ENCODE measurements at places on chromosomes 16 and 17.

DNA sequence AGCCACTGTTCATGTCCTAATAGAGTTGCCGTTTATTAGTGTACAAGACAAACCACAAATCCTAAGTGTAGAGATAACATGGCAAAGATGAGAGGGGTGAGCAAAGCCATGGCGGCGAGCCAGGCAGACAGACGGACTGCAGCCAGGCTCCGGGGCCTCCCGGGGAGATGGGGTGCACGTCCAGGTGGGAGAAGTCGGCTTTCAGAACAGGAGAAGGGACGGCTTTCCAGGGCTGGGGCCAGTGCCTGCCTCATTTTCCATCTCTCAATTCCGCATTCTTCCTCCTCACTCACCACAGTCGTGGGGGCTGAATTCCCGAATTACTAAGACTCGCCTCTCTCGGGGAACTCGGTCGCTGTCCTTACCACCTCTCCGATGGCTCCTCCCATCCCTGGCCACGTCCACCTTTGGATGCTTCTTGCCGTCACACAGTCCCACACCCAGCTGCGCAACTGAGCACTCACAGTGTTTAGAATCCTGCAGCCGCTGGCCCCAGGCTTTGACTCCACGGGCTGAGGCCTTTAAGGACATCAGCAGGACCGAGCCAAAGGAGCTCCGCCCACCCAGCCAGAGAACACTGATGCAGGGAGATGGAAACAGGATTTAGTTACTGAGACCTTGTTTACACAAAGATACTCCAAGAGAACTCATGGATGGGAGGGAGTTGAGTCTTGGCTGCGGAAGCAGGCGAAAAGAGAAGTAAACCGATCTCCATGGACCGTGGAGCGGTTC, 59.7 kb downstream of the RNF112 start:
- no peak for DNase-seq

GRCh38 chr16:16101585-16101984, 121.7 kb downstream of the ABCC6 start:
- DNase-seq: no peak

DNA sequence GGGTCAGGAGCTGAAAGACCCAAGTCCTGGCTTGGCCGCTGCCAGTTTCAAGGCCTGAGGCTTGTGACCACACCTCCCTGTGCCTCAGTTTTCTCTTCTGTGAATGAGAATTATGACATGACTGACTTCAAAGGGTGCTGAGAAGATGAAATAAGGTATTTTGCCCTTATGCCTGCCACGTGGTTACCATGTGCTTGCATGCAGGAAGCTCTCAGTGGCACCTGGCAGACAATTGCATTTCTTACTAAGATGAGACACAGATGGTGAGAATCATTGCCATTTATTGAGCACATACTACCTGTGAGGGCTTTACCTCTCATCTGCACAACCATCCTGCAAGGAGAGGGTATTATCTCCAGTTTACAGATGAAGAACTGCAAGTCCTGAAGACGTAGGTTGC, 69.8 kb downstream of the MRM1 start:
- no peak for DNase-seq

- no peak for DNase-seq
Observed at GRCh38 chr17:50918933-50919296, 52.8 kb upstream of the TOB1 start.

GRCh38 chr17:6066183-6066948, 3.8 kb upstream of the WSCD1 start:
- DNase-seq: no peak

GRCh38 chr16:51408357-51408756, 257.3 kb upstream of the SALL1 start:
- DNase-seq: no peak

DNA sequence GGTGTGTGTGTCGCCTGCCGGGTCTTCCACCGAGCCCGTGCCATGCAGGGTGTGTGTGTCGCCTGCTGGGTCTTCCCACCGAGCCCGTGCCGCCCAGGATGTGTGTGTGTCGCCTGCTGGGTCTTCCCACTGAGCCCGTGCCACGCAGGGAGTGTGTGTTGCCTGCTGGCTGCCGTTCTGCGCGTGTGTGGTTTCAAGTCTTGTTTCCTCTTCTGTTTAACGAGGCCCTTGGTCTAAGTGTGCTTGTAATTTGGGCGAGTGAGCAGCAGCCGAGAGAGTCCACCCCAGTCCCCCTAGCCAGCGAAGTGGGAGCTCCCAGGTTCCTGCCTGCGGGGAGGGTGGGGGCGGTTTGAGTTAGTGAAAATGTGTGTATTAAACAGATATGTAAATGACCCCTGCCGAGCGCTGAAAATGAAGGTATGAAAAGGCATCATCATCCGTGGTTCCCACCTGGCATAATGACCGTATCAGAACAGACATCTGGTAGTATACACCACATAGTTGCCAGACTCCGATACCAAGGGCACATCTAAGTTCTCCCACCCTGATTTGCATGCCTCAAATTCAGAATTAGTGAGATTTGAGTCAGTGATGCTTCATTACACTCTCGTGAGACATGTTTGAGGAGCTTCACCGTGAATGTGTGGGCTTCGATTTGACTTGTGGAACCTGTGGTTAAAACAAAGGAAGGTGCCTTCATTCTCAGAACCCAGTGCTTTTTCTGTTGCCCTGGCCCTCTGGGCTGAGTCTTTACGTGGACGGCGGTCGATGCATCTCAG, 114.5 kb upstream of the CHMP6 start:
- peak; percentile 42 for DNase-seq

- DNase-seq: no peak
Observed at GRCh38 chr17:73302189-73302588, 9.6 kb downstream of the CDC42EP4 start.

DNA sequence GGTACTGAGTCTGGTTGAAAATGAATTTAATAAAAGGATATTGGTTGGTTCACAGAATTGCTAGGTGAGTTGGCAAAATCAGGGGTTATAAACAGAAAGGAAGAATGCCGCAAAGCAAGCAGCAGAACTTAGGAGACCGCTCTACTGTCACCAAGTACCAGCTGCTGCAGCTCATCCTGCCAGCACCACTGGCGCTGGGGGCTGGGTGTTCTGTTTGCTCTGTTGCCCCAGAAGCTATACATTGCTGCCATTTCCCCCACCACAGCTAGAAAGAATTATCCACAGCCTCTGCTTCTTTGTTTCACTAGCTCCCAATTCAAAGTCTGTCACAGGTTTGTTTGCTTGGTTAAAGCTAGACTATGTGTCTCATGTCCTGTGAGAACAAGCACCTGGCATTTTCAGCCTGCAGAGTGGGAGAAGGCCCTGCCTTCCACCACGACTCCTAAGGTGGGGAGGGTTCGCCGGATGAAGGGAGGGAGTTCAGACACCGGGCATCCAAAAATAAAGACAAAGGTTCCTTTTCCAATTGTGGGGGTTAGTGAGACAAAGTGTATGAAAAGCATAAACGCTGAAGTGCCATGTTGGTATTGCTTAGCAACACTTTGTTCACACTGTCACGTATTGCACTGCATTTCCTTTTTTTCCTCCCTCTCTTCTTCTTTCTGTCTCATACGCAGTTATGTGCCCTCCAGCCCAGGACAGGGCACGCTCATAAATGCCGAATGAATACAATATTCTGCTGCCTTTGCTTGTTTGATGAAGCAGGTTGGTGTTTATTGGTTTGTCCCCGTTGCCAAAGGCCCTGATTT, 9.6 kb upstream of the CPD start:
- DNase-seq: no peak

GRCh38 chr16:24125214-24125613, 130.9 kb upstream of the CACNG3 start:
- DNase-seq: no peak

DNA sequence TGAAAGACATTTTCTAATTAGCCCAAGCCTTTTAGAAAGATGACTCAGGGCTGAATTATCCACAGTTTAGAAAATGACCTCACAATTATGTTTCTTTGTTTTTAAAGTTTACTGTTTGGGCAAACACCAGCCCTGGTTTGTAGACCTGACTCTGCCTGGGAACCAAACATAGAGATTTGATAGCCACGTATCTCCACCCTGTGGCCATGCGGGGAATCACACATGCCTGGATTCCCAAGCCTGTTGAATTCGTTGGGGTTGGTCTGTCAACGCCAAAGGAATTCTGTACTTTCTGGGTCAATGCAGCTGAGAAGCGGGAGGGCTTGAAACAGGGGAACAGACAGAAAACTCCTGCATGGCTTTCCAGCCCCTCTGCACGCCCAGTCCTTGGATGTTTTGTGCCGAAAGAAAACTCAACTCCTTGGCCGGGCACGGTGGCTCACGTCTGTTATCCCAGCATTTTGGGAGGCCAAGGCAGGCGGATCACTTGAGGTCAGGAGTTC, 26.9 kb downstream of the CD300A start:
- no peak for DNase-seq

GRCh38 chr16:15452246-15452855, 18.0 kb downstream of the BMERB1 start:
- DNase-seq: no peak

- DNase-seq: no peak
Observed at GRCh38 chr16:70769761-70770160, 31.2 kb downstream of the VAC14 start.

GRCh38 chr16:87619360-87620200, 17.3 kb downstream of the JPH3 start:
- no peak for DNase-seq

GRCh38 chr17:64651889-64652288, 10.2 kb downstream of the SMURF2 start:
- no peak for DNase-seq

- no peak for DNase-seq
Observed at GRCh38 chr16:21645261-21645721, 7.1 kb downstream of the IGSF6 start.

DNA sequence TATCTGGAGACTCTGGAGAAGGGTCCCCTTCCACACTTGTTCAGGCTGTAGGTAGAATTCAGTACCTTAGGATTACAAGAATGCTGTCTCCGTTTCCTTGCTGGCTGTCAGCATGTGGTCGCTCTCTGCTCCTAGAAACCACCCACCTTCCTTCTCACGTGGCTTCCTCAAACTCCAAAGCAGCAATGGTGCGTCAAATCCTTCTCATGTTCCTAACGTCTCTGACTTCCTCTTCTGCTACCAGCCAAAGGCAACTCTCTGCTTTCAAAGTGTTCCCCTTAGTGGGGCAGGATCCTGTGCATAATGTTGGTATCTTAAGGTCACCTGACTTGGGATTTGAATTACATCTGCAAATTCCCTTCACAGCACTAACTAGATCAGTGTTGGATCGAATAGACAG, 30.9 kb upstream of the DYNLRB2 start:
- no peak for DNase-seq

DNA sequence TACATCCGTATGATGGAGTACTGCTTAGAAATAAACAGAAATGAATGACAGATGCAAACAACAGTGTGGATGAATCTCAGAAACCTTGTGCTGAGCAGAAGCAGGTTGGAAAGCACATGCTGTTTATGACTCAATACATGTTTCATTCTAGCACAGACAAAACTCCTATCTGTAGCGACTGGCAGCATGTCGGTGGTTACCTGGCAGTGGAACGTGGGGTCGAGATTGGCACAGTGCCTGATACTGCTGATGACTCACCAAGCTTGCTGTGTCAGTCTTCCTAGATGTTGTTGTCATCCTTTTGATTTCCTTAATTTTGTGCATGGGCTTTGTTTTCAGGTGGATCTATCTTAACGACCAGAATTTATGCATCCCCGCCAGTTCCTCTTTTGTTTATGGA, 62.1 kb downstream of the GAN start:
- peak; percentile 8 for DNase-seq

DNA sequence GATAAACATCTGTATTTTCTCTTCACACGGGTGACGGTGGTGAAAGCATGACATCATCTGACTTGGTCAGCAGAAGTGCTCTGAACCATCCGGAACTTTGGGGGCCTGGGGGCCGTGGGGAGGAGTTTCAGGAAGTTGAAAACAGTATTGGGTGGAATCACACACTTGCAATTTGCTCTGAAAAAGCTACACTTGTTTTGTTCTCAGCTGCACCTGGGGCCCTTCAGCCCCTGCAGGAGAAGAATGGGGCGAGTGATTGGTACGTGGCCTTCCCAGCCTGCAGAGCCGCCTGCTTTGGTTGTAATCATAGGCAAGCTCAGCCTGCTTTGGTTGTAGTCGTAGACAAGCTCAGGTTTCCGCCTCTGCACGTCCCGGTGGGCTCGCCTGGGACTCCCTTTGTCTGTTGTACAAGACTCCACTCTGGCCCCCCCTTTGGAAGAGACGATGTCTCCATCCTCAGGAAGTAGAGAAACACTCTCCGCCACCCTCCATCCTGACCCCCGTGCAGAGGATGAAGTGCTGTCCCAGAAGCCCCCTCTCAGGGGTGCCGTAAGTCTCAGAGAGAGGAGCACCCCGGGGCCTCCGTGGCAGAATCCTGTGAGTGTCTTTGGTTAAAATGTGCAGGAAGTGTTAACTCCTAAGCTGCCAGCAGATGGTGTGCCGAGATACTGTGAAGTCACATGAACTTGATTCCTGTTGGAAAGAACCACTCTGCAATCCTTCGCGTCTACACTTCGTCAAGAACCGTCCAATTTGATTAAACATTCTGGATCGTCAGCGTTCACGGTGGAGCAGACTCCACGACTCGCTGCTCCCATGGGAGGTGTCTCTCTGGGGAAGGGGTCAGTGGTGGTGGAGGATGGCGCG, 5.4 kb downstream of the BANP start:
- DNase-seq: peak; percentile 39

- no peak for DNase-seq
Observed at GRCh38 chr16:74200921-74201320, 95.7 kb upstream of the PSMD7 start.

DNA sequence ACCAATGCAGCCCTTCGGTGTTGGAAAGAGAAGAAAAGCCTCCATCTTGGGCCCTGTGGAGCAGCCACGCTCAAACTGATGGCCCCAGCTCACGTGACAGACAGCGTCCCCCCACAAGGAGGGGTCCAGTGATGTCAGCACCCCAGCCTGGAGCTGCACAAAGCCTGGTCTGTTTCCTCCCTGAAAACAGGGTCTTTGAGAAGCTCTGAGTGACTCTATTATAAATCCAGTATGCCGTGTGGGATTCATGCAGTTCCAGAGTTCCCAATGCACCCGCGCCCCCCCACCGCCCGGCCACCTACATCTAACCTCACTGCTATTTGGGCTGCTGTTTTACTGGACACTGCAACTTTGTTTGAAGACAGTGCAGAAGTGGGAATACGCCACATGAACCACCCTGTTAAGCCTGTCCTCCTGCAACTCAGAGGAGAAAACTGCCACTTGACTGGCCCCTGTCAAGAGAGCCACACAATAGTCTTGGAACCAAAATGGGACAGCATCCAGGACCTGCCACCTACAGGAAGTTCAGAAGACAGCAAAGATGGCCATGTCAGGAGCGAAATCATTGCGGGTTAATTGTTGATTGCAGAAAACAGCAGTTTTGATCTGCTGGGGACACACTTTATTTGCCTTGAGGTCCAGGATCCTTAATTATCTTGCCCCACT, 33.1 kb downstream of the PMP22 start:
- DNase-seq: no peak

DNA sequence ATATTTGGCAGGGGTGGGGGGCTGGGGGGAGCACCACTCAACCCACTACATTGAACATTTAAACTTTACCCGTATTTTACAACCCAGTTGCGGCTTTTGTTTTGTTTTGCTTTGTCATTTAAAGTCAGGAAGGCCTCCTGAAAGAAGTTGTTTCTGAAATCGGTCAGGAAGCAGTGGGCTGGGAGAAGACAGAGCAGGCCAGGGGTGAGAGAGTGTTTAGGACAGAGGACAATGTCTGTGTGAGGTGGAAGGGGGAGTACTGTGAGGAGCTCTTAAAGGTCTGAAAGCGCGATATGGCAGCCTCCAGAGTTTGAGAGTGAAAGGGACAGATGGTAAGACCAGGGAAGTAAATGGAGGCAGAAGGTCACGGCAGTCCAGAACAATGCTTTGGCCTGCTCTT, 6.1 kb upstream of the WFIKKN2 start:
- no peak for DNase-seq

Data from stimulated activated CD4-positive, alpha-beta T cell treated with anti-CD3 and anti-CD28 coated beads, Interleukin-1b, Interleukin-23, amount 100 ng/mL, for 24 hours (primary cell).